Stomach (tissue), 19 donors: ENCODE measurements at places on chromosomes 7 and 10. TPM values are rescaled to one million over a fixed set of nuclear protein-coding genes. Genes with fewer than 3 reads are reported as not detected.

The NKX2-3 gene
- 1.0 TPM for polyA plus RNA-seq

The CYP3A4 gene
- polyA plus RNA-seq = 0.31 TPM

The ADK gene
- polyA plus RNA-seq = 13.5 TPM

The CEP41 gene
- 4.5 TPM for polyA plus RNA-seq

The MSMB gene
- polyA plus RNA-seq = 19.0 TPM

The USP6NL gene
- 6.0 TPM for polyA plus RNA-seq

The GNGT1 gene
- not detected for polyA plus RNA-seq

The PPP1R17 gene
- not detected for polyA plus RNA-seq

The EMX2 gene
- 0.18 TPM for polyA plus RNA-seq

The GPR26 gene
- not detected for polyA plus RNA-seq

DNA sequence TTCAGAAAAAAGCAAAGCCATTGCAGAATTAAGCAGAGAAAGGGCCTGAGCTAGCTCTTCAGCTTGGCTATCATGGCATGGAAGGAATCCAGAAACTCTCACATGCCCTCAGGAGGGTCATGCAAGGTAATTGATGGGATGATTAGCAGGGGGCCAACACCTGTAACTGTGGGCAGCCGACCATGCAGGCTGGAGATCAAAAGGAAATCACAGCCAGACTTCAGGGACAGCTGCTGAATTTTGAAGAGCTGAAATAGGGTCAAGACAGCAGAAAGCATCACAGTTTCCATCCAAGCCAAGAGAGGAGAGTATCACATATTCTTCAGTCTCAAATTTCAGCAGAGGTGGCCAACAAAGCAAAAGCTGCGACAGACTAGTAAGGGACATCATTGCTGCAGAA is 239.6 kb upstream of the STEAP1 start:
- H3K36me3 ChIP-seq = no peaks in the 10 kb centered on the region
- DNase-seq = no peak
- no peaks in the 10 kb centered on the region for H3K4me1 ChIP-seq
- no peak overlapping the region for H3K4me3 ChIP-seq
- H3K27ac ChIP-seq = no peak overlapping the region

GRCh38 chr10:10259013-10259412 is 758.7 kb upstream of the CELF2 start:
- H3K27ac ChIP-seq = no peak overlapping the region
- DNase-seq = no peak
- H3K4me3 ChIP-seq = no peak overlapping the region
- no peaks in the 10 kb centered on the region for H3K4me1 ChIP-seq
- H3K36me3 ChIP-seq = no peaks in the 10 kb centered on the region
- no peaks in the 10 kb centered on the region for H3K27me3 ChIP-seq

DNA sequence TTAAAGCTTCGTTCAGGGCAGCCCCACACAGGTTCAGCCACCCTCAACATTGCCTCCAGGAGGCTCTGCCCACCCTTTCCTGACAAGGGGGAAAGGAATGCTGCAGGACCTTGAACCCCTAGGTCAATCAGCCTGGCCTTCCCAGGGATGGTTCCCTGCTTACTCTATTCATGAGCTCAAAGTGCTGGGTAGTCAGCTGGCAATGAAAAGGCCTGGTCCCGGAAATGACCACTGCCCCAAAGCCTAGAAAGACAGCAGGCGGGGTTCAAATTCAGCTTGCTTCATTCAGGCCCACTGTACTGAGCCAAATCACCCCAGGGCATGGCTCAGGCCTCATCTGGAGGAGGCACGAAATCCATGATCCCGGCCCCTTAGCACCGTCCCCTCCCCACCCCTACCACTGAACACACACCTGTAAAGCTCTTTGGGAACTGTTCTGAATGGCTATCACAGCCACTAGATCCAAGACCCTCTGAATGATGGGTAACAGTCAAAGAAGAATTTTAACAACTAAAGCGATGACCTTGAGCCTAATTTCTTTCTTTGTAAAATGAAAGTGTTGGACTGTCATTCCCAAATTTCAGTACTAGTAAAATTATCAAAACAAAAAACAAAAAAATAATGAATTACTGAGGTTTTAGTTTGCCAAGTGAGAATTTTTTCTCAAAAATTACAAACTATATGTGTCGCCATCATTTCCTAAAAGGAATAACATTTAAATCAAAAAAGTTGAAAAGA is 1.0 kb downstream of the URGCP start:
- peaks cover 23% of the 10 kb centered on the region for H3K4me1 ChIP-seq
- no peaks in the 10 kb centered on the region for H3K36me3 ChIP-seq
- no peaks in the 10 kb centered on the region for H3K27me3 ChIP-seq
- H3K27ac ChIP-seq = peak overlapping the region; percentile 93
- DNase-seq = peak; percentile 77

DNA sequence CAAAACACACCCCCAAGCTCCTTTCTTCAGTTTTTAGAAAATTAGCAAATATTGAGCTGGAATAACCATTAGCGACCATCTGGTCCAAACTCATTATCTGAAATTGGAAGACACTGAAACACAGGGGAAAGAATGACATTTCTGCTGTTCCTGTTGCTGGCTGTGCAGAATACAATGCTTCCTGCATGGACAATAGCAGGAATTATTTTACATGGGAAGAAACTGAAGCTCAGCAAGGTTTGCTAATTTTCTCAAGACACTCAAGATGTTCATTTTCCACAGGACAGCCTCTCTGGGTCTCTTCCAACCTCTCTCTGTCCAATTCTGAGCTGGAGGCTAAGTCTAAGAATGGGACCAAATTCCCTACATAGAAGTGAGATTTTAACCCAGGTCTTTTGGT is 81.9 kb upstream of the TNS3 start:
- no peaks in the 10 kb centered on the region for H3K4me1 ChIP-seq
- H3K4me3 ChIP-seq = no peak overlapping the region
- H3K27me3 ChIP-seq = no peaks in the 10 kb centered on the region

- peak overlapping the region; percentile 58 for H3K27ac ChIP-seq
- H3K4me1 ChIP-seq = no peaks in the 10 kb centered on the region
- no peaks in the 10 kb centered on the region for H3K36me3 ChIP-seq
- H3K4me3 ChIP-seq = peak overlapping the region; percentile 29
- DNase-seq = no peak
Measured at GRCh38 chr7:151735186-151735850, 141.6 kb downstream of the PRKAG2 start.

DNA sequence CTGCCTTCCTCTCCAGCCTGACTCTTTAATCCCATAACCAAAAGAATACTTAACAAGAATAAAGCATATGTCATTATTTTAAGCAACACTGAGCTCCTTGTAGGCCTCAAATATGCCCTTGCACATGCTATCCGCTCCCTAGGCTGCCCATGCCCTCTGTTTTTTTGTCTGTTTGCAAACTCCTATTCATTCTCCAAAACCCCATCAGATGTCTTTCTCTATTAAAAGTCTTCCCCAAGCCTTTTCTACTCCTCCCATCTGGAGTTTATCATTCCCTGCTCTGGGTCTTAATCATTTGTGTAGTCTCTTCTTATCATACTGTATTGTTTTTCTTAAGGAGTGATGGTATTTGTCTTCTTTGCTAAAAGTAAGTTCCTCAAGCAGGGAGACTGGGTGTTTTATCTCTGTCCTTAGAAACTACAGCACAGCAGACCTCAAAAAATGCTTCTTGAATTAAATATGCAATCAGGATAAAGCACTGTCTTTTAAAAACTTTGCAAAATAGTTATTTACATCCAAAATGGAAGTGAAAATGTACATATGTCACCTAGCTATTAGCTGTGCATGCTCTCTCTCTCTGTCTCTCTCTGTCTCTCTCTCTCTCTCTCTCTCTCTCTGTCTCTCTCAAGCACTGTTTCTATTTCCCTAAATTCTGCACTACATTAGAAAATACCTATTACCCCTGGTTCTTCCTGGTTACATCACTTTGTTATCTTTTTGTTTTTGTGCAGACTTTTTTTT is 56.5 kb upstream of the OPALIN start:
- DNase-seq = no peak
- no peaks in the 10 kb centered on the region for H3K36me3 ChIP-seq
- H3K4me3 ChIP-seq = no peak overlapping the region
- H3K27ac ChIP-seq = no peak overlapping the region
- H3K4me1 ChIP-seq = no peaks in the 10 kb centered on the region

DNA sequence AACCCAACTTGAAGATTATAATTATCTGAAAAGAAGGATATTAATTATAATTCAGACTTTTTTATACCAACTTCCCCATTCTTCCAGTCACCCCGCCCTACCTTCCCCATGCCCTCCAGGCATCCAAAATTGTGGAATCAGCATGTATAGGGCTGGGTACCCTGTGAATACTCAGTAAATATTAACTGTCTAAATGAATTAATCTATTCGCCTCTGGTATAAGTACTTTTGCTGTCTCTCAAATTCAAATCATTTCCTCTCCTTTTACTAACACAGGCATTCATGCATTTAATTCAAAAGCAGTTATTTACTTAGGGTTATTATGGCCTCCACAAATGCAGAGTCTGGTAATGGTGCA is 26.5 kb upstream of the GOT1 start:
- H3K4me3 ChIP-seq = no peak overlapping the region
- no peak overlapping the region for H3K27ac ChIP-seq
- H3K36me3 ChIP-seq = no peaks in the 10 kb centered on the region
- H3K4me1 ChIP-seq = no peaks in the 10 kb centered on the region
- H3K27me3 ChIP-seq = peaks cover 62% of the 10 kb centered on the region

GRCh38 chr10:80460399-80461207 is 6.5 kb downstream of the TSPAN14 start:
- peak; percentile 89 for DNase-seq
- peaks cover 100% of the 10 kb centered on the region for H3K4me1 ChIP-seq
- H3K27ac ChIP-seq = peak overlapping the region; percentile 85
- no peak overlapping the region for H3K4me3 ChIP-seq

GRCh38 chr7:17660116-17660515 is 280.2 kb downstream of the SNX13 start:
- H3K27ac ChIP-seq = no peak overlapping the region
- no peaks in the 10 kb centered on the region for H3K4me1 ChIP-seq
- H3K36me3 ChIP-seq = no peaks in the 10 kb centered on the region
- no peaks in the 10 kb centered on the region for H3K27me3 ChIP-seq
- DNase-seq = no peak

GRCh38 chr7:79241288-79242060 is 212.0 kb downstream of the MAGI2 start:
- H3K36me3 ChIP-seq = no peaks in the 10 kb centered on the region
- no peak overlapping the region for H3K4me3 ChIP-seq
- no peaks in the 10 kb centered on the region for H3K27me3 ChIP-seq
- H3K27ac ChIP-seq = no peak overlapping the region
- DNase-seq = no peak
- H3K4me1 ChIP-seq = no peaks in the 10 kb centered on the region

- H3K36me3 ChIP-seq = peaks cover 14% of the 10 kb centered on the region
- DNase-seq = no peak
- H3K27ac ChIP-seq = no peak overlapping the region
- no peaks in the 10 kb centered on the region for H3K27me3 ChIP-seq
- H3K4me1 ChIP-seq = peaks cover 7% of the 10 kb centered on the region
Measured at GRCh38 chr7:43782768-43783555, 24.5 kb downstream of the BLVRA start.

GRCh38 chr10:96656198-96656577 is 64.1 kb downstream of the PIK3AP1 start:
- H3K4me1 ChIP-seq = no peaks in the 10 kb centered on the region

GRCh38 chr7:144873316-144873845 is 37.5 kb upstream of the TPK1 start:
- peaks cover 3% of the 10 kb centered on the region for H3K27me3 ChIP-seq
- H3K4me1 ChIP-seq = no peaks in the 10 kb centered on the region
- H3K27ac ChIP-seq = no peak overlapping the region
